ENCODE measurements at places on chromosomes 16 and 17.

DNA sequence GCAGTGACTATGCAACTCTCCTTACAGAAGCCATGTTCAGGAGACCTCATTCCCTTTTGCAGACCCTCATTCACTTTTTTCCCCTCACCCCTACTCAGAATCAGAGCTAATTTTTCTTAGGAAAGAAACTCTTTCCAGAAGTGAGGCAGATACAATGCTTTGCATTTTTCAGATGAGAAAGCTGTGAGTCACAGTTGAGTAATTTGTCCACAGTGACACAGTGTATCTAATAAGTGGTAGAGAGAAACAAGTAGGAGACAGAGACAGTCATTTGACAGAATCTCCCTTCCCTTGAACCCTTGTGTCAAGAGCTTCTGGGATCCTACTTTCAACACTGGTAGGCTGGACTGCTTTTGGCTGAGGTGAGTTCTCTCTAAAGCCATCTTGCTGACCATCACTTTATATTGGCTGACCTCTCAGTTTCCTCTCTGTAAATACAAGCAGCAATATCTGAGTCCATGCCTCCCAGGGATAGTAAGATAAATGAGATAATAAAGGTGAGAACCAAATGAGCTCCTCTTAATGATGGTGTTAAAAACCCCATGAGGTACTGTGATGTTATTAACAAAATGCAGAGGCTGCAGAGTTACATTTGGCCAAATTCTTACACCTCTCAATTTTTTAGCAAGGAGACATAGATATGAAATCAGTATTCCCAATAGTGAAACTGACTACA, 130.8 kb downstream of the CA10 start:
- H3K27ac ChIP-seq: no peak overlapping the region
- no peaks in the 10 kb centered on the region for H3K36me3 ChIP-seq
- H3K27me3 ChIP-seq: no peaks in the 10 kb centered on the region

DNA sequence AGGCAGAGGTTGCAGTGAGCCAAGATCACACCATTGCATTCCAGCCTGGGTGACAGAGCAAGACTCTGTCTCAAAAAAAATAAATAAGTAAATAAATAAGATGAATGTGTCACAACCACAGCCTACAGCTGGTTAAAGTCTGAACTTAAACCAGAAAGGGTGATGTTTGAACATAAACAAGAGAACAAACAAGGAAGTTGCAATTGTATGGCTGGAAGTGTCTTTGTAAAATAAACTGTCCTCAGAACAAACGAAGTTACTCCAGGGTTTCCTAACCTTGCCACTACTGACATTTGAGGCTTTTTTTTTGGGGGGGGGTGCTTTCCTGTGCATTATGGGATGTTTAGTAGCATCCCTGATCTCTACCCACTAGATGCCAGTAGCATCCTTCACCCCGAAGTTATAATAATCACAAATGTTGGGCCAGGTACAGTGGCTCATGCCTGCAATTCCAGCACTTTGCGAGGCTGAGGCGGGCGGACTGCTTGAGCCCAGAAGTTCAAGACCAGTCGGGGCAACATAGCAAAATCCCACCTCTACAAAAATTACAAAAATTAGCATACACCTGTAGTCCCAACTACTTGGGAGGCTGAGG, 119.2 kb downstream of the XYLT1 start:
- H3K27ac ChIP-seq: no peak overlapping the region
- H3K4me1 ChIP-seq: peaks cover 9% of the 10 kb centered on the region
- no peaks in the 10 kb centered on the region for H3K27me3 ChIP-seq
- no peaks in the 10 kb centered on the region for H3K36me3 ChIP-seq
- no peak overlapping the region for H3K4me3 ChIP-seq

DNA sequence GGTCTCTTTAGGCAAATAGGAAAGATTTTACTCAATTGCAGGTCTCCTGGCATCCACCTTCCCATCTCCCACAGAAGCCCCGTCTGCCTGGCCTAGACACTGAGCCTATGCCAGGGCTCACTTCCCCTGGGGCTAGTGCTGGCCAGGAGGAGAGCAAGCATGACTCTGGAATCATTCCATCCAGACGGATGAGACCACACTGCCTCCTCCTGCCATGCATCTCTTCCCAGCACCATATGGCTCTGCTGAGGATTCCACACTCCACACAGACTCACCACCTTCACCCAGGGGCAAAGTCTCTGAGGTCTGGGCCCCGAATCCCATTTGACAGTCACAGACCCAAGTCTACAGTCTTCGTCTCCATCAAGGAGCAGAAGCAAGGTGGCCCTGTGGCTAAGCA, 346.5 kb downstream of the C16orf95 start:
- no peak overlapping the region for H3K27ac ChIP-seq
- no peak for DNase-seq
- no peak overlapping the region for H3K4me3 ChIP-seq
- H3K27me3 ChIP-seq: no peaks in the 10 kb centered on the region

DNA sequence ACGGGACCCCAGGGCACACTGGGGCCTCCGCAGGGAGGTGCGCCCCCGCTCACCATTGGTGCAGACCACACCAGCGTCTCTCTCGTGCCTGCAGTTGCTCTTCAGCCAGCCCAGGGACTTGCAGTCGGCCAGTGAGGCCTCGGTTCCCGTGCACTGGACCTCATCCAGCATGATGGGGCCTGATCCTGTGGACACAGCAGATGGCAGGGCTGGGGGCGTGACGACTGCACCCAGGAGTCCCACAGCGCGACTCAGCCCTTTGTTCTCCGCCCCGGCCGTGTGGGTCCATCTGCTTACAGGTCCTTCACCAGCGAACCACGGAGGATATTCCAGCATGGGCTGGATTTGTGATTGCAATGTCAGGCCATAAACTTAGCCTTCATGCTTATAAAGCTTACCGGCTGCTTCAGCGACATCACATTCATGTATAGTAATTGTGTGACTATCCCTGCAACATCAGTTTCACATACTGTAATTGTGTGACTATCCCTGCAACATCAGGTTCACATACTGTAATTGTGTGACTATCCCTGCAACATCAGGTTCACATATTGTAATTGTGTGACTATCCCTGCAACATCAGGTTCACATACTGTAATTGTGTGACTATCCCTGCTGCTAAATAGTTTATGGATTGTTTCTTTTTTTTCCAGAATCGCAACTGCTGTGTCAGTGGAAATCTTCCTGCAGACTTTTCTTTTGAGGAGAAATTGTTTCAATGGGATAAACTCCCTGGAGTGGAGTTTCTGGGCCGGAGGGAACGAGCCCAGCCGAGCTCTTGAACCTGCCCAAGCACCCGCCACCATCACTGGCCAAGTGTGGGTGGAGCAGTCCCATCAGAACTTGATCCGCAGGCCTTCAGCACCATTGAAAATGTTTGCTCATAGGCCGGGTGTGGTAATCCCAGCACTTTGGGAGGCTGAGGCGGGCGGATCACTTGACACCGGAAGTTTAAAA, 4.8 kb downstream of the LGALS3BP start:
- H3K27ac ChIP-seq: no peak overlapping the region
- H3K36me3 ChIP-seq: peaks cover 3% of the 10 kb centered on the region
- peaks cover 18% of the 10 kb centered on the region for H3K4me1 ChIP-seq
- no peak overlapping the region for H3K4me3 ChIP-seq
- H3K27me3 ChIP-seq: no peaks in the 10 kb centered on the region

GRCh38 chr16:51225878-51226277, 74.8 kb upstream of the SALL1 start:
- DNase-seq: no peak
- no peaks in the 10 kb centered on the region for H3K36me3 ChIP-seq
- H3K27ac ChIP-seq: no peak overlapping the region
- H3K27me3 ChIP-seq: no peaks in the 10 kb centered on the region
- H3K4me3 ChIP-seq: no peak overlapping the region
- no peaks in the 10 kb centered on the region for H3K4me1 ChIP-seq

DNA sequence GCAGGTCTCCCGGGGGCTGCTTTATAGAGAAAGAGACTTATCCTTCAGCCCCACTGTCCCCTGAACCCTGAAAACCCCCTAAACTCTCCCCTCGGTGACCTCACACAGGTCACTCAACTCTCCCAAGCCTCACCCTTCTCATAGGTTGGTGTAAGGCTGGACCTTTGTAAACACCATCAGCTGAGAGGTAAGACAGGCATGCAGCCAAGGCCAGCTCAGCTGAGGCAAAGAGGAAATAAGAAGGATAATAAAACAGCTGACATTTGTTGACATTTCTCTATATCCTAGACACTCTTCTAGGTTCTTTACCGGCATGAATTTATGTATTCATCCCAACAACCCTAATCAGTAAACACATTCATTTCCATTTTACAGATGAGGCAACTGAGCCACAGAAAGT, 134.3 kb downstream of the CCT6B start:
- no peaks in the 10 kb centered on the region for H3K36me3 ChIP-seq
- H3K4me1 ChIP-seq: no peaks in the 10 kb centered on the region
- no peak overlapping the region for H3K4me3 ChIP-seq
- no peak for DNase-seq
- H3K27me3 ChIP-seq: no peaks in the 10 kb centered on the region

- no peak overlapping the region for H3K4me3 ChIP-seq
- no peaks in the 10 kb centered on the region for H3K4me1 ChIP-seq
- no peak overlapping the region for H3K27ac ChIP-seq
- DNase-seq: no peak
These were observed 97.1 kb downstream of the KCNJ2 start for GRCh38 chr17:70266394-70266793.

DNA sequence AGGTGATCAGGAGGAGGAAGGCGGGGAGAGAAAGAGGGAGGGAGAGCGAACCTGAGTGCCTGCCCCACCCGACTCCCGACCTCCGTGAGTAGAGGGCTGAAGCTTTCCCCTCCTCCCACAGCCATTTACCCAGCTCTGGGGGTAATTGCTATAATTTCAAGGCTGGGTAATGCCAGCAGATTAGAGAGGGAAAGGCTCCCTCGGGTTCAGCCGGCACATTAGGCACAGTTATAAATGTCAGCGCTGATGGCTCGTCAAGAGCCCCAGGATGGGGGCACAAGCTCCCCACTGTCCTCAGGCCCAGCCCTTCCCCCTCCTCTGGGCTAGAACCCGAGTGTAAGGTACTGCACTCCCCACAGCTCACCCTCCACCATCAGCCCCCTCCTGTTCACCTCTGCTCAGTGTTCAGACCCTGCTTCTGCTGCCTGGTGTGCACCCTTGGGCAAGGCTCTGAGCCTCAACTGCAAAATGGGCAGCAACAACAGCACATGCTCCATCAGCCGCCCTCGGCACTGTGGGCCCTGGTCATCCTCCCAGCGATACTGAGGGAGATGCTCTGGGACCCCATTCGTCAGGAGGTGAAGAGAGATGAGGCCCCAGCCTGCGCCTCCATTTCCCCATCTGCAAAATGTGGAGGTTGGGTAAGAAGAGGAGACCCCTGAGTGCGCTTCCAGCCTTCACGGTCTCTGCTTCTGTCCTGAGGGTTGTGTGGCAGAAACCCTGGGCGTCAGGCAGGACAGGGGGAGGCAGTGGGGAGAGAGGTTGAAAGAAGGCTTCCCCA, 77.2 kb downstream of the NT5M start:
- DNase-seq: no peak
- H3K27me3 ChIP-seq: peaks cover 7% of the 10 kb centered on the region

DNA sequence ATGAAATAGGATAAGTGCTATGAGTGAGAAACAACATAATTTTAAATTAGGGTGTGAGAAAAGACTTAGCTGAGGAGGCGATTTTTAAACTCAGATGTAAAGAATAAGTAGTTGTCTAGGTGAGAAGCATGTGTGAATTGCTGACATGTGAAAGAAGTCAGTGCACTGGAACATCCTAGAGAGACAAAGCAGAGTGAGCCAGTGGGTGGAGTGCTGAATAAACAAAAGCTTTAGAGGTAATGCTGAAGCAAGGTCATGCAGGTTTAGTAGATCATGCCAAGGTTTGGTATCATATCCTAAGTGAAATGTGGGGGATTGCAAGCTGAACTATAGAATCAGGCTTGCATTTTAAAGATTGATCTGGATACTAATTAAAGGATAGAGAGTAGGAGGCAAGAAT, 89.4 kb downstream of the KIF2B start:
- DNase-seq: no peak
- no peak overlapping the region for H3K27ac ChIP-seq
- H3K4me3 ChIP-seq: no peak overlapping the region
- H3K36me3 ChIP-seq: no peaks in the 10 kb centered on the region

- H3K4me1 ChIP-seq: no peaks in the 10 kb centered on the region
- no peaks in the 10 kb centered on the region for H3K27me3 ChIP-seq
- H3K4me3 ChIP-seq: no peak overlapping the region
- H3K36me3 ChIP-seq: peaks cover 16% of the 10 kb centered on the region
- H3K27ac ChIP-seq: no peak overlapping the region
These were observed 16.3 kb upstream of the COX10 start for GRCh38 chr17:14052886-14053615.

- no peaks in the 10 kb centered on the region for H3K4me1 ChIP-seq
- peaks cover 46% of the 10 kb centered on the region for H3K36me3 ChIP-seq
- no peak overlapping the region for H3K27ac ChIP-seq
- no peak overlapping the region for H3K4me3 ChIP-seq
These were observed 22.3 kb downstream of the MARF1 start for GRCh38 chr16:15620611-15621195.

DNA sequence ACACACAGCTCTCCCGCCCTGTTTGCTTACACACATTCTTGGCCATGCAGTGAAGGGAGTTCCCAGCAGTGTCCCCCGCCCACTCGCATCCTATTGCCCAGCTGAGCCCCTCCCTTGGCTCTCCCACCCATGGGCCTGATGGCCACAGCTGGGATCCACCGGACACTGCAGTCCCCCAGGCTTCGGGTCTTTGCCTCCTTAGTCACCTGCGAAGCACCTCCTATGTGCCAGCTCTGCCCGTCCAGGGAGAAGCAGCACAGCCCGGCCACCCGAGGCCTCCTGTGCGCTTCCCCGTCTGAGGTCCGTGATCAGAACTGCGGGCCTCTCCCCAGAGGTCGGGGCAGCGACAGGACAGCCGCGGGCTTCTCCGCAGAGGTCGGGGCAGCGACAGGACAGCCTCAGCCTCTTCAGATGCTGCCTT, 136.9 kb downstream of the BANP start:
- H3K4me1 ChIP-seq: peaks cover 2% of the 10 kb centered on the region
- no peak for DNase-seq
- no peaks in the 10 kb centered on the region for H3K27me3 ChIP-seq
- H3K27ac ChIP-seq: no peak overlapping the region
- H3K4me3 ChIP-seq: no peak overlapping the region

GRCh38 chr17:31758646-31759045, 100.4 kb downstream of the COPRS start:
- no peaks in the 10 kb centered on the region for H3K27me3 ChIP-seq
- DNase-seq: no peak
- no peaks in the 10 kb centered on the region for H3K4me1 ChIP-seq
